ENCODE measurements at places on chromosomes 13 and 19.

DNA sequence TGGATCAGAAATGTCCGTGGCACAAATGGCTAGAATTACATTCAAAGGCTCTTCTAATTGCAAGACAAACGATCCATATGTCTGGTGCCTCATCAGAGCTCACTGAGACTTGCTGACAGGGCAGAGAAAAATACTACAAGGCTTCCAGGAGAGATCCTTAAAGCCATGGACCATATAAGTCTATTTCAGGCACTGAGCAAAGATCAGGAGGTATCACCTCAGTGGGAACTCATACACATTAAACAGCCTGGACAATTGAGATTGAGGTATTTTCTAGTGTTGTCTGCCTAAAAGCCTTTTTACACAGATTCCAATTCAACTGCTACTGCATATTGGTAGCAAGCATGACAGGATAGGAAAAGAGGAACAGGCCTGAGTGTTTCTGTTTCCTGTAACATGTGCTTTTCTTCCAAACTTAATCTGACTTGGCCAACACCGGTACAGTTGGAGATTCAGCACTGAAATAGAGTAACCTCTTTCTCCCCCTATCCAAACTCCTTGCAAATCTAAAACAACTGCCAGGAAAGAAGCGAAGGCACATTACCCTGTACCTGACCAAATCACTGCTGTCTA, 65.9 kb downstream of the SERP2 start:
- no peak for DNase-seq

- no peak for DNase-seq
Measured at GRCh38 chr13:28355046-28355821, 139.7 kb downstream of the FLT1 start.

DNA sequence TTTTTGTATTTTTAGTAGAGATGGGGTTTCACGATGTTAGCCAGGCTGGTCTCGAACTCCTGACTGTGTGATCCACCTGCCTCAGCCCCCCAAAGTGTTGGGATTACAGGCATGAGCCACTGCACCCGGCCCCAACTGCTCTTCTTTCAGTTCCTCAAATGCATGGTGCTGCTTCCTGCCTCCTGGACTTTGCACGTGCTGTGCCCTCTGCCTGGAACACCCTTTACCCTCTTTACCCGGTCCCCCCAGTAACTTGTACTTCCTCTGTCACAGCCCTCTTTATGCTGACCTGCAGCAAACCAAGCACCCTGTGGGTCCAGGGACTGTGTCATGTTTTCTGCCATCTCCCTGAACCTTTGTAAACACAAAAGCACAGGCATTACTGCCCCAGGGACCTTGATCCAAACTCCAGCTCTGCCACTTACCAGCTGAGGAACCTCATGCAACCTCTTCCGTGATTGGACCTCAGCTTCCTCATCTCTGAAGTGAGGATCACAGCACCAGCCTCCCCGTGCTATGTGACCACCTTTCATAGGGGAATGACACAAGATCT, 3.8 kb downstream of the BLVRB start:
- no peak for DNase-seq

GRCh38 chr13:97621631-97622030, 187.7 kb downstream of the RAP2A start:
- no peak for DNase-seq

DNA sequence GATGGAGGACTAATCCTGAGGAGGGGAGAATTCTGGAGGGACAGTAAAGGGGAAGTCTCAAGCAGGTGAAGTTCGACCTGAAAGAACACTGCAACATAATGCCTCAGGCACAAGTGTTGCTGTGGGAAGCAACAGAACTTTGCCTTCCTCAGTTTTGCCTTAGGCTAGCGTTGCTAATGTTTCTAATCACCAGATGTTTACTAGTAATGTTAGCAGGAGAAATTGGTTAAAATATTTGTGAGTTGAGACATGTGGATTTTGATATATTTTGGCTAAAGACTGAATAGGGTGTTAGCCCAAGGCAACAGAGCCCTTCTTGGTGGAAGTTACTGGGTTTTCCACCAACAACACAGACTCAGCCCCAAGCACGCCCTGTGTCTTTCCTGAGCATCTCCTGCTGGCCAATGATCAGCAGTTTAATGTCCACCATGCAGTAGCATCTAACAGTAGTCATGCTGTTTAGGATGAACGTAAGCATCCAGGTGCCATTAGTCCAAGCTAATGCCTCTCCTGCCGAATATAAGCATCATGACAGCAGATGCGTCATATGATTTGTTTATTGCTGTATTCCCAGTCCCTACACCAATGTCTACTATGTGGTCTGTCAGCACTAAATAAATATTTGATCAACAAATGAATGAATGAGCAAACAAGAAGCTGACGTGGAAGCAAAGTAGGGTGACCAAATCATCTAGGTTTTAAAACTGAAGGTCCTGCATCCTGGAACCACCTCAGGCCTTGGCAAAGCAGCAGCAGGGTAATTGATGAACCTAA, 511.9 kb upstream of the HTR2A start:
- DNase-seq, result no peak

- DNase-seq, result peak; percentile 11
Measured at GRCh38 chr13:94583926-94584325, 12.0 kb downstream of the TGDS start.

- DNase-seq, result no peak
Measured at GRCh38 chr13:40355126-40355724, 311.2 kb downstream of the FOXO1 start.

- no peak for DNase-seq
Measured at GRCh38 chr13:32590266-32590665, 4.0 kb downstream of the PDS5B start.
